NB4 (cell line): ENCODE measurements at places on chromosomes 4 and X.

DNA sequence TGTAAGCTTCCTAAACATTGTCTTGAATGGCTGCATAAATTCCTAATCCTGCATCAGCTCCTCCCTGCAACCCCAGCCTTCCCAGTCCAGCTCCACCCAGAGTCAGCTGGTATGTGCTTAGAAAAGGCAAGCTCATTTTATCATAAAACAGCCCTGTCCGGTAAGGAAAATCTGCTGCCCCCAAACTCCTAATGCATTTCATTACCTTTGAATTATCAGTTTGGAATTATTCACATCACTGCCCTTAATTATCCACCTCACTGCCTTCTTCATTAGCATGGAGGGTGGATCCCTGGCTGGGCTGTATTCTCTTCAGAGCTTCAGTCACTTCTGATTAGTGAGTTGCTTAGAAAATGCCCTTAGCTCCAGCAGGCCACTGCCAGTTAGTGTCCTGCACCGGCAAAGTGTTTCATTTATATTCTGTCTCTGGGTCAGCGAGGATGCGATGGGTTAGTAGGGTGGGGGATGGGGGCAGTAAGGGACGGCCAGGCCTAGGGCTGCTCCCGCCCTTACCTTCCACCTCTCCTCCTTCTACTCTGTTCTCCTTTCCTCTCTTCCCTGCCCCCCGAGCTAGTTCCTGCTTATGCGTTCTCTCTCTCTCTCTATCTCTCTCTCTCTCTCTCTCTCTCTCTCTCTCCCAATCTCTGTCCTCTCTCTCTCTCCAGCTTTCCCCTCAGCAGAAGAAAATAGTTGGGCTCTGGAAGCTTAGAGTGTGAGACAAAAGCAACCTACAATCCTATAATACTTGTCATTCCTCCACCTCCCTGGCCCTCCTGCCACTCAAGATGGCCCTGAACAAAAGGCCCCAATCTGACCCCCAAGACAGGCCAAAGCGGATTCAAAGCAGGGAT is 174.8 kb upstream of the KLF3 start:
- DNase-seq = no peak

- no peak for DNase-seq
These were observed 182.7 kb downstream of the KDR start for GRCh38 chr4:54942721-54943120.

- DNase-seq = no peak
These were observed 20.3 kb downstream of the HS3ST1 start for GRCh38 chr4:11408233-11408967.

- DNase-seq = no peak
These were observed 6.6 kb upstream of the GUF1 start for GRCh38 chr4:44671636-44672035.

DNA sequence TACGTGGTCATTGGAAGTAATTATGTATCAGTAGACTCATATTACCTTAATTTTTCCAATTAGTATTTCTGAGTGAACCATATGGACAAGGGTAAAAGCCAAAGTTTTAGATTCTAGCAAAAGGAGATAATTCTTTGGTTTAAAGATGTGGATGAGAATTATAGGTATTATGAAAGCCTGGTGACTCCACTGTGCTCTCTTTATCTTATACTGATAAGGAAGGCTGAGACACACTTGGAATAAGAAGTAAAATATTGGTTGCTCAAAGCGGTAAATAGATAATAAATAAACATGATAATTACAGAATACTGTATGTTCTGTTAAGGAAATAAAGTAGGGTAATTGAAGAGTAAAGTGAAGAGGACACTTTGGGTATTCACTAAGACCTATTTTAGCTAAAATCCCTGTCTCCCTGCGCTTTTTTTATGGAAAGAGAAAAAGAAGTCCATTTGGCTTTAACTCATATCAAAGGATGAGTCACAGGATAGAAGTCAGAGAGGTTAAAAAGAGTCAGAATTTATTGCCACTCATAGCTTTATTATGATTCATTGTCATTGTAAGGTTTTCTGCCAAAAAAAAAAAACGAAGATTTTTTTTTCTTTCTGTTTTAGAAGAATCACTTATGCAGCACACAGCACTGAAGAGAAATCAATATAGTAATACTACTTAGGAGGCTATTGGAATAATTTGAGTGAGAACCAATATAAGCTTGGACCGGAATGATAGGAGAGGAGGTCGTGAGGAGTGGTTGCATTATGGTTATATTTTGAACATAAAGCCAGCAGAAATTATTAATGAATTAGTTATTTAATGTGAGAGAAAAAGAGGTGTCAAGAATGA is 2463.1 kb downstream of the ARAP2 start:
- DNase-seq = no peak

DNA sequence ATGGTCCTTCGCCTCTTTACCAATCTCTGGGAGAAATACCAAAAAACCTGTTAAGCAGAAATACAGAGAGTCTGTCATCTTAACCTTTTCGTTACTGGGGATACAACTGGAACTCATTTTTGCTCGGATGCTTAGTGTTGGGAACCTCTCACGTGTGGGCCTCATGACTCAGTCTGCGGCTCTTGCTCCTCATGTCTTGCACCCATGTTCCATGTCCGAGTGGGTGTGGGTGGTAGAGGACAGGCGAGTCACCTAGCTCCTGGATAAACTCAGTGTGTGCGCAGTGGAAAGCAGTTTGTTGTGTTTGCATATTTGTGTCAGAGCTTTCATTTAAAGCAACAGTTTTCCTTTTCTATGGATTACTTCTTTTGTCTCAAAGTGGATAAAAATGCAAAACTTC is 70.6 kb downstream of the TNIP2 start:
- no peak for DNase-seq

GRCh38 chrX:64394874-64395567 is at the start of gene MTMR8:
Gene MTMR8 (minus strand): TSS chrX:64395452. CDS start chrX:64395363, 89 bp downstream.
- DNase-seq = peak; percentile 85

GRCh38 chr4:141782205-141782604 is 145.8 kb downstream of the IL15 start:
- no peak for DNase-seq

DNA sequence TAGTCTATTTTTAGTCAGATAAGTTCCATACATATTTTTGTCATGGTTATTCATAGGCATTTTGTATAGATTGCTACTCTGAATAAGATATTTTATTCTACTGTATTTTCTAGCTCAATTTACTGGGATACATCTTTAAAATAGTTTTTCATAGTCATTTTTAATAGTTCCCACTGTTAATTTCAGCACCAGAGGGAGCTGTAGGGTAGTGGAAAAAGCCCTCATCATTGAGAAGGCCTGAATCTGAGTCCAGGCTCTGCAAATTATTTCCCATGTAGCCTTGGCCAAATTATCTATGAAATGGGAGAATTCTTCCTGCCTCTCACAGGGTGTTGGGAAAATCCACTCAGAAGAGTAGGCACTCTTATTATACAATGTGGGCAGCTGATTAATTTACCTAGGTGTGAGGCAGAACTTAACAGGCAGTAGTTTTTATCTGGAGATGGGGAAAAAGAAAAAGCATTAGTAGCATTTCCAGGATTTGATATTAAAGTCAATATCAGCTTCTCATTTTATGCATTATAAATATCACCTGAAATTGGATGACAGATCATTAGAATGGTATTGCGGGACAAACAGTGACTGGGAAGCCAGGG is 102.9 kb upstream of the PAQR3 start:
- DNase-seq = peak; percentile 67

GRCh38 chr4:72846280-72847111 is 223.0 kb downstream of the COX18 start:
- peak; percentile 64 for DNase-seq

DNA sequence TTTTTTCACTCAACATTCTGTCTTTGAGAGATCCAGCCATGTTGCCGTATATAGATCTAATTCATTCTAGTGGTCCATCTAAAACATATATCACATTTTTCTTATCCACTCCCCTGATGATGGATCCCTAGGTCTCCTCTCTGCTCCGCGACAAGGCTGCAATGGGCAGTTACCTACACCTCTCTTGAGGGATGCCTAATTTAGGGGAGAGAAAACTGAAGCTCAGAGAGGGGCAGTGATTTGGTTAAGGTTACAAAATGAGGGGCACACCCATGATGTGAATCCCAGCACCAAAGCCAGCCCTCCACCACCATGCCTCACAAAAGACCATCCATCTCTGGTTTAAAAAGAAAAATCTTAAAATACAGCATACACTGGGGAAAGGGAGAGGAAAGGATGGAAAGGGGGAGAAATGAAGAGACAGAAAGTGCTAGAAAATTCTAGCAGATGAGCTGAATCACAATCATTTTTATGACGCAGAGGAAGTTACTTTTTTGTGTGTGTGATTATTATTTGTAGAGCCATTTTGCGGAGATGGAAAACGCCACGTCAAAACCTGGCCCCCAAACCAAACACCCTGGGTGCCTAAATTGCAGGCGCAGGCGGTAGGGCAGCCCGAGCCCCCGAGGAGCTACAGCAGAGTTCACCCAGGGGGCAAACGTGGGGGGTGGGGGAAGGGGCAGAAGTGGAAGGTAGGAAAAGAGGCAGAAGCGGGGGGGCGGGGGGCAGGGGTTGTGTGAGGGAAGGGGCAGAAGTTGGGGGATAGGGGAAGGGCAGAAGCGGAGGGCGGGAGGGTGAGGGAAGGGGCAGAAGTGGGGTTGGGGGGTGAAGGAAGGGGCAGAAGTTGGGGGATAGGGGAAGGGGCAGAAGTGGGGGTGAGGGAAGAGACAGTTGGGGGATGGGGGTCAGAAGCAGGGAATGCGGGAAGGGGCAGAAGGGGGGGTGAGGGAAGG is 1.3 kb upstream of the TSPYL2 start:
- no peak for DNase-seq

- no peak for DNase-seq
These were observed 41.8 kb upstream of the CPLX1 start for GRCh38 chr4:867526-868250.

DNA sequence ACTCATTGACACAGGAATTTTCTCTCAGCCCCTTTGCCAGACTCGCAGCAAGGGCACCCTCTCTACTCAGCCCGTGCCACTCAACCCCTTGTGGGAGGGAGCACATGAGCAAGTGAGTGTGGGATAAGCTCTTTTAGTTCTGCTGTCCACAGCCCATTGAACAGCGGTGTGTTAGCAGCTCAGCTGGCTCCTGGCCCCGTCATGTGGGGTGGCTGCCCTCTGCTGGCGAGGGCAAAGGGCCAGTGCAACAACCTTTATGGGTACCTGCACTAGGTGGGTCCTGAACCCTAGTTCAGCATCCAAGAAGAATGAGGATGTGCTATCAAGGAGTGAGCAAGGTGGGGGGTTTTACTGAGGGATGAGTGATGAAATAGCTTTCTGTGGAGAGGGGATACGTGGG is 85.0 kb upstream of the ZNF81 start:
- DNase-seq = peak; percentile 40

DNA sequence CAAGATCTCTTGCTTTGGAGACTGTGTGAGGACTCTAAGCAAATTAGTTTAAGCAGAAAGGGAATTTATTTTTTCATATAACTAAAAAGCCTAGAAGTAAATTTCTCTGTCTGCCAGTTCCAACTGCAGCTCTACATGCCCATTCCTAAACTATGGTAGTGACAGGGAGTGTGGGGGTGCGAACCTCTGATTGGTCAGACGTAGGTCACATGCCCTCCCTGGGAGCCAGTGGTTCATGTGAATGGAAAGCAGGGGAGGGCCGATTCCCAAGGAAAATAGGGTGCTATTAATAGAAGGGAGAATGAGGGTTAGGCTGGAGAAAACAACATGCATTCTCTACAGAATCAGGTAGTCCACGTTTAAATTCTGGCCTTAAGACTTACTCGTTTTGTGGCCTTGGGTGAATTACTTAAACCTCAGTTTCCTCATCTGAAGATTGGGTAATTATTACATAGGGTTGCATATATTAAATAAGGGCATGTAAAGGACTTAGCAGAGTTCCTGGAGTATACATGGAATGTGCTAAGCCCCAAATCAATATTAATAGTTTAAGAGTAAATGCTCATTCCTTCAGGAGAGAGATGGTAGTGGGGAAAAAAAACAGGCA is 7.2 kb downstream of the RAB33B start:
- no peak for DNase-seq

DNA sequence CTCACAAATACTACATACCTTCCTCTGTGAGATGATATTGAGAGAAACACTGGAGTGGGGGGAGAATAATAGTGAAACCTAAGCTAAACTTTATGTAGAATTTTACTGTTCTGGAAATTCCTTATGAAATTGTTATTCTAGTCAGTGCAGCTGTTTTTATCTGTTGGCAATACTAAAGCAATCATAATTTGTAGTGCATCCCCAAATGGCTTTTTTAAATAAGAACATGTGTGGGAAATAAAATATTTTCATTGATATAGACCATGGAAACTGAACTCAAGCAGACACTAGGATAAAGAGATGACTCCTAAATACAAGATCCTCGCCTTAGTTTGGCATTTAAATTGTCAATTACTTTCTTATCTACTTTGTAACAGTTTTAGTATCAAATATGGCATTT is 51.1 kb downstream of the SEC24D start:
- DNase-seq = no peak

DNA sequence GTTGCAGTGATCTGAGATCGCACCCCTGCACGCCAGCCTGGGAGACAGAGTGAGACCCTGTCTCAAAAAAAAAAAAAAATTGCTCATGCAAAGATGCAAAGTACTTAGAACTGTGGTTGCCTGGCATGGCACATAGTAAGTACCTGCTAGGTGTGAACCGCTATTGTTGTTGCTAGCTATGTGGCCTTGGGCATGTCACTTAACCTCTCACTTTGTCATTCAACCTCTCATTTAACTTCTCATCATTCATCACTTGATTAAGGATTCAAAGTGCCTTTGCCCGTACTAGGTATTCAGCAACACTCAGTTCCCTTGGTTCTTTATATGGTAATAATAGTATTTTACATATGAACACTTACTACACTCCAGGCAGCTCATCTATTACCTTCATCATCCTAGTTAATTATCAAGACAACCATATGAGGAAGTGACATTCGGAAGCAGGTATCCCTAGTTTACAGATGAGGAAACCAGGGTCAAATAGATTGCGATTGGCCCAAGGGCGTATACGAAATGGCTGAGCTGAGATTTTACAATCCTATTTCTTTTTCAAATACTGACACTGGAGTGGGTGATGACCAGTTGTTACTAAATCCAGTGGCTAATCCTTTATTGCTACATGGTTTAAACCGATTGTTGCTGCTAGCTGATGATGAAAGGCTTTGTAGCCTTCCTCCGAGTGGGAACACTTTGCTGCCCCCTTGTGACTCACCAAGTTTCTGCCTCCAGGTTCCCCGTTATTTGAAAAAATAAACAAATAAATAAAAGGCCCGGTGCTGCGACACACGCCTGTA is 28.8 kb upstream of the SOWAHD start:
- peak; percentile 83 for DNase-seq

GRCh38 chr4:171484681-171485080 is 328.5 kb upstream of the GALNTL6 start:
- no peak for DNase-seq

DNA sequence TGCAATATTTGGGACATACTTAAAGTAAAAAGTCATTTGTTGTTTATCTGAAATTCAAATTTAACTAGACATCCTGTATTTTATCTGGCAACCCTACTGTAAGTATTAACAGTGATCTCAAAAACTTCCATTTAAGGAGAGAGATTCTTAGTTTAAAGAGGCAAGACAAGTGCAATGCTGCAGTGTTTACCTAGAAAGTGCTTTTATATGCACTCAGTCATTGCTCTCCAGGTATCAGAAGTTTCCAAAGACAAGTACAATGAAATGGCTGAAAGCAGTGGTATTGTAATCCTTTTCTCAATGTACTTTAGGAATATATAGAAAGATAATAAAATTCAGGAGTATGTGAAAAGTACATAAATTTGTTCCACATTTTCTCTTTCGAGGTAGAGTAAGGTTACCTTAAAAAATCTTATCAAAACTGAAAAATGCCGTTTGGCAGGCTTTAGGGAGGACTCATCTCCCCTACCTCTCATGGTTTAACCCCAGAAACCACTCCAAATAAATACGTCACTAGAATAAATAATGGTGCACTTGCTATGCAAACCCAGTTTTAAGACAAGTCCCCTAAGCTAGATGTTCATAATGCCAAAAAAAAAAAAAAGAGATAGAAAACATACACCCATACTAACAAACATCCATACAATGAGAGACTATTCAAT is 45.7 kb downstream of the ELF2 start:
- DNase-seq = no peak
